D341Med (cell line): ENCODE measurements at places on chromosomes 7 and 10.

DNA sequence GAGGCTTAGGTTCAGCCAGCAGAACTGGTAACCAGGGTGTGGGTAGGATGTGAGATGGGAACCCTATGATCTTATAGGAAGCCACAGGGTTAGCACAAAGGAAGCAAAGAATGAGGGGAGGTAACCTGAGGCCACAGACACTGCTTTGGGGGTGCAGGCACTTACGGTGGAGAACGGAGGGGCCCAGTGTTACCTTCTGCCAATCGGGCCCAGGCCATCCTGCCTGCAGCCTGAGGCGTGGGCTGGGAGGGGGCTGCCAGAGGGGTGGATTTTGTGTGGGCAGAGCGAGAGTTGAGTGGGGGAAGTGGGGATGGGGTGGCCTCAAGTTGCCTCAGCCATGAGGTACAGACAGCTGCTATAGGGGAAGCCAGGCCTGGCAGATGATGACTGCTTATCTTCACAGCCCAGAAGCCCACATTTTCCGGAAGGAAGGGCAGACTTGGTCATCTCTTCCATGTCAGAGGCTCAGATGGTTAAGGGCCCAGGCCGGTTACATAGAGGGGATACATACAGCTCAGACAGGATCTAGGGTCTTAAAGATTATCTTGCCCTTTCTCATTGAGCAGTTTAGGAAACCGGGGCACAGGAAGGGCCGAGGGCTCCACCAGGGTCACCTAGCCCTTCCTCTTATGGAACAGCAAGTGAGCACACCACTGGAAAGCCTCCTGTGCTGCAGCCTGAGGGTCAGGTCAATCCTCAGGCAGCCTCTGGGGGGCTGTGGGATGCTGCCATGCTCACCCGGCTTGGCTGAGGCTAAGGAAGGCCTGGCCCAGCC is 24.4 kb upstream of the VSIR start:
- no peak for DNase-seq

- no peak for DNase-seq
Measured at GRCh38 chr7:15967121-15967520, 280.6 kb upstream of the MEOX2 start.

DNA sequence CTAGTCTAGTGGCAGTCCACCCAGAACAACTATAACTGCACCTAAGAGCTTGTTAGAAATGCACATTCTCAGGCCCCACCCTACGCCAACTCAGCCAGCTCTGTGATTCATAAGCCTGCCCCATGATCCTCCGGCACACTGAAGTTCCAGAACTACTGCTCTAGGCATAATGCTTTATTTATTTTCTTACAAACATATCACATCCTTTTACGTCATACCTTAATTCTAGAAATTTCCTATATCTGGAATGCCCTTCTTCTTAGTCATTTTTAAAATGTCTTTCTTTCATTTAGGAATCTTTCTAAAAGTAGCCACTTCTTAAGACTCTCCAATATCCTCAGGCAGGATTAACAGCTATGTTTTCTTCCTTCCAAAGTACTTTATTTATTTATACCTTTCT is 480.1 kb downstream of the INHBA start:
- no peak for DNase-seq

- DNase-seq = no peak
Measured at GRCh38 chr7:111883241-111883640, 320.9 kb upstream of the IMMP2L start.

DNA sequence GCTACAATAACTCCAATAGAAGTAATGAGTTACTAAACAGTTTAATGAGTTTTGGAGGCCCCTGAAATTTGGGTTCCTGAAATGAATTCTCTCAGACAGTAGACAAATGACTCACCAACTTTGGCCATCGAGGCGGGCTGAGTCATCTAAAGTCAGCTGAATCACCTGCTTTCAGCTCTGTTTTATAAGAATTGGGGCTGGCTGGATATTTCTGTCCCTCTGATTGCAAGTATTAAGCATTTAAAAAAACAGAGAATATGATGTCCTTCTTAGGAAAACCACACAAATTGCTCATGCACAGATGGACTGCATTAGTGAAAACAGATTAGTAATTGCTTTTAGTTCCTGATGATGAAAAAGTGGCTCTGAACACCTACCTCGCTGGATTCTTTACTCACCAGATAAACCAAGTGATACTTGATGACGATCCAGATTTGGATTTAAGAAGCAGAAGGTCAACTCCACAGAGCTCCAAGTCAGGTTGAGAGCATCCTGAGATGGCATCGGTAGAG is 59.1 kb downstream of the ZNF365 start:
- no peak for DNase-seq

- DNase-seq = no peak
Measured at GRCh38 chr10:3874990-3875841, 90.2 kb upstream of the KLF6 start.

GRCh38 chr7:107980171-107980570 is 22.8 kb downstream of the LAMB1 start:
- DNase-seq = no peak

GRCh38 chr7:138258197-138258559 is 181.9 kb downstream of the AKR1D1 start:
- no peak for DNase-seq

DNA sequence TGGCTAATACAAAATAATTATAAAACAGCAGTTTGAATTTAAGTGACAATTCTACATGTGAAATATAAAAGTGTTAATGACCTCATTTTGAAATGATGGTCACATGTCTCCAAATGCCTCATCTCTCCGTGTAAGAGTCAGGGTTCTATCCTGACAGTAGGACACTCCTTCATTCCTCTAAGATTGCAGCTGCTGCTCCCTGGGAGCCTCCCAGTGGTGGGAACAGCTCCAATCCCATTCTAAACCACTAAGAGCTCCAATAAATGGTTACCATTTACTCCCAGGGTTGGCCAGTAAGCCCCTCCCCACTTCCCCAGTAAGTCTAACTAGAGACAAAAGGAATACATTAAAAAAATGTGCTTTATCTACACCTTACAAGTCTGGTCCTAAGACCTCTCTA is 344.6 kb upstream of the AOAH start:
- no peak for DNase-seq

GRCh38 chr7:31492086-31492485 is 21.8 kb upstream of the ITPRID1 start:
- no peak for DNase-seq

- DNase-seq = no peak
Measured at GRCh38 chr7:143300959-143301935, 13.1 kb downstream of the CASP2 start.

GRCh38 chr10:69959911-69960310 is 92.7 kb upstream of the MACROH2A2 start:
- no peak for DNase-seq

GRCh38 chr10:124339119-124340032 is 79.3 kb downstream of the OAT start:
- no peak for DNase-seq

- DNase-seq = no peak
Measured at GRCh38 chr7:34277016-34277802, 371.9 kb downstream of the BMPER start.

GRCh38 chr7:44377681-44378421 is 52.5 kb upstream of the CAMK2B start:
- peak; percentile 25 for DNase-seq

GRCh38 chr10:77036993-77037734 is 600.4 kb downstream of the KCNMA1 start:
- no peak for DNase-seq
